ENCODE measurements at places on chromosomes 3 and 15.

DNA sequence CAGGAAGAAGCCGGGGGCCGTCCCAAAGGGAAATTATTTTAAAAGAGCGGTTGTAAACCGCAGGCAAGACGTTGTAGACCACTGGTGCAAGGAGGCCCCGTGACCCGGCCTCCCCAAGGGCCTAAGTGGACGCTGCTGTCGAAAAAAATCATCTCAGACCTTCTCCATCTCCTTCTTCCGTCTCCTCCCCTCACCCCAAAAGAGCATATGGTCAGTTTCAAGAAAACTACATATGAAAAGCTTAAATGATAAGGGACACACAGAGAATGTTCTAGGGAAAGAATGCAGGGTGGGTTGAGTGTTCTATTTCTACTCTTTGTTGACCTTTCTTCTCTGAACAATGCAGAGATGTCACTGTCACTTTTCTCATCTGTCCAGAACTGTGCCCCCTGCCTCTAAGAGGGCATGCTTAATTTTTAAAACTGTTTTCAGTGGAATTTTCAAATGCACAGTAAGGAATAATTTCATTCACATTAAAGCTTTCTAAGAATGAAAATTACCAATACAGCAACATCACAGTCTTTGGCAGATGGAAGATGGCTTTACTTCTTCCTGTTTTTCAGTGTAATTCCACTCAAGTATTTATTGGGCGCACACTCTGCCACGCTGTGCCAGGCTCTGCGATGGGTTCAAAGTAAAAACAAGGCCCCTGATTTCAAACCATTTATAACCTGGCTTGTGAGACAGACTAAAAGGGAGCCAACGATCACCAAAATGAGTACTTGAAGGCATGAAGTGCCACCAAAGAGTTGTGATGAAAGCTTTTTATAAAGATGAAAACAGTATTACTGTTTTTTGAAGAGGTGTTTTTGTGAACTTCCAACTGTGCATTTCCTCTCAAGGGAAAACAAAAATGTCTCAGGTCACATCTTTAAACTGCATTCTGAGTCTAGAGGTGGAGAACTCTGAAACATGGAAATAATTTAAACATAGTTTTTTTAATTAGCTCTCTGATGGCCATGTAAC, 891 bp upstream of the TOP2B start:
- peak; percentile 31 for DNase-seq

GRCh38 chr15:57184502-57184901, 191.8 kb upstream of the CGNL1 start:
- no peak for DNase-seq

DNA sequence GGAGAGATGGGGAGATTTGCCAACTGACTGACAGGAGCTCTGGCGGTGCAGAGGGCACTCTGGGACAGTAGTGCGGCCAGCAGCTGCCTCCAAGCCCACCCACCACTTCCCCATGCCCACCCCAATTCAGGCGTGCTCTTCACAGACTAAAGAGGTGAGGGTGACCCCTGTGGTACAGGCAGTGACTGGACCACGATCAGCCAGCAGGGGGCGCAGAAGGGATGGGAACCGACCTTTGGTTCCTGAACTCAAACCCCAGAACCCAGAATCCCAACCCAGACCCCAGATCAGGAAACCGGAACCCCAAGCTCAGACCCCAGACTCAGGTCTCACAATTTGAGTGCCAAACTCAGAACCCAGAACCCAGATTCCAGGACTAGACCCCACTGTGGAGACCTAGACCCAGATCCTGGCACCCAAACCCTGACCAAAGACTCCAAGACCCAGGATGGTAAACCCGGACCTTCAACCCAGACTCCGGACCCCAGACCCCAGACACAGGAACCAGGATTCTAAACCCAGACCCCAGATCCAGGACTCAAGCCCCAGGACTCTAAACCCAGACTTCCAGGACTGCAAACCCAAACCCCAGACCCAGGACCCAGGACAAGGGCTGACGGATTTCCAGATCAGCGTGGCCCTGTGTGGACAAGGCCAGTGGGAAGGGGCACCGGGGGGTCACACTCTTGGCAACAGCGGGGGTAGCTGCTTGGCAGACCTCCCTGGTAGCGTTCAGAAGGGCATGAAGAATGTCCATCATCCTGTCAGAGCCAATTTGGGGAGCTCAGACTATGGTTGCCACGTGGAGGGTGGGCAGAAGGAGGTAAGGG, 3.7 kb upstream of the MYL3 start:
- DNase-seq, result peak; percentile 84

- no peak for DNase-seq
These were observed 31.0 kb downstream of the SLCO2A1 start for GRCh38 chr3:133998691-133999241.

DNA sequence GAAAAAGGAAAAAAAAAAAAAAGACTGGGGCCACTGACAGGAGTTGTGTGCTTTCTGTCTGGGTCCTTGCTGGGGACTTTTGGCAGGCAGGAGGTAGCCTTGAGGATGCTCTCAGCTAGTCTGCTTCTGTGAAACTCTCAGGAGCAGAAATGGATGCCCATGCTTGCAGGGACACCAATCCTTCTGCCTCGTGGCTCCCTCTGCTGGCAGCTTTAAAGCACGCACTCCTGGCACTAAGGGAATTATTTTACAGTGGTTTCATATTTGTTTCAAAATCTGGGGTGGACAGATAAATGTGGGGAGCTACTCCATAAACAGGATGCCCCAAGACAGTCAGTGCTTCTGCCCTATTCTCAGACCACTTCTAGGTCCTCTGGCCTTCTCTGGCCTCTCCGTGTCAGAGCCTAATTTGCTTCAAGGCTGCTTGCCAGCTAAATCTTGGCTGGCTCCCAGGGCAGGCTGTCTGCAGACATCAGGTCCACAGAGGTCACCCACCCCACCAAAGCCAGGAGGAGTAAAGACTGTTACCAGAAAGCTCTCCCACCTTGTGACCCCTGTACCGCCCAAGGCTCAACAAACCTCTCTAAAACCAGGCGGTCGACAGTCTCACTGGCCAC, 17.1 kb downstream of the TRAIP start:
- DNase-seq, result peak; percentile 77

- no peak for DNase-seq
These were observed 54.9 kb downstream of the EPHB3 start for GRCh38 chr3:184616436-184616835.

DNA sequence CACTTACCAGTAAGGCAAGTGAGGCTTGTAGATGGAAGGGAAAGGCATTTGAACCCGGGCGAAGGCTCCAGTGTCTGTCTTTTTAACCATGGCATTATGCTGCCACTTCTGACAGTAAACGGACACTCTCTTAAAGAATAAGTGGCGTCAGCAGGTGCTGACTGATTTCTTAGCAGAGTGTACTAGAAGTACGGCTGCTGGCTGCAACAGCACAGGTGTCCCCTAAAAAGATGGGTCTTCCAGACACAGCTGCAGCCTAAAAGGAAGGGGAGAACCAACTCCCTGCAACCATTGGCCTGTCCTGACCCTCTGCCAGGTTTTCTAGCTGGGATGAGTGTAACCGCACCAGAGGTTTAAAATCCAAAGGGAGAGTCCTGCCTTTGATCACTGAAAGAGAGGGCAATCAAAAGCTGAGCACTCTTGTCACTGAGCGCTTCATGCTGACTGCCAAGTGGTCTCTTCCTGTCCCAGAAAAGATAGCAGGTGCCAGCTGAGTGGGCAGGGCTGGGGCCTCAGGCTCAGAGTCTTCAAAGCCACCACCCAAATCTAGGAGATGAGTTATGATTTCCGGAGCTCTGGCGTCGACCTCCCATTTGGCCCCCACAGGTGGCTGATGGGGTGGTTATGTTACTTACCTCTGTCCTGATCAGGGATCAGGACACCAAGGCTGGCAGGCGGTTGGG, 255.8 kb downstream of the SLCO3A1 start:
- no peak for DNase-seq

- DNase-seq, result no peak
These were observed 84.5 kb downstream of the CACNA2D3 start for GRCh38 chr3:54206874-54207273.

- DNase-seq, result no peak
These were observed 41.2 kb downstream of the PCCB start for GRCh38 chr3:136291302-136291701.

- DNase-seq, result no peak
These were observed 194.7 kb downstream of the LPP start for GRCh38 chr3:188348435-188349244.

- no peak for DNase-seq
These were observed 21.0 kb upstream of the ALDH1A2 start for GRCh38 chr15:58086491-58086890.

DNA sequence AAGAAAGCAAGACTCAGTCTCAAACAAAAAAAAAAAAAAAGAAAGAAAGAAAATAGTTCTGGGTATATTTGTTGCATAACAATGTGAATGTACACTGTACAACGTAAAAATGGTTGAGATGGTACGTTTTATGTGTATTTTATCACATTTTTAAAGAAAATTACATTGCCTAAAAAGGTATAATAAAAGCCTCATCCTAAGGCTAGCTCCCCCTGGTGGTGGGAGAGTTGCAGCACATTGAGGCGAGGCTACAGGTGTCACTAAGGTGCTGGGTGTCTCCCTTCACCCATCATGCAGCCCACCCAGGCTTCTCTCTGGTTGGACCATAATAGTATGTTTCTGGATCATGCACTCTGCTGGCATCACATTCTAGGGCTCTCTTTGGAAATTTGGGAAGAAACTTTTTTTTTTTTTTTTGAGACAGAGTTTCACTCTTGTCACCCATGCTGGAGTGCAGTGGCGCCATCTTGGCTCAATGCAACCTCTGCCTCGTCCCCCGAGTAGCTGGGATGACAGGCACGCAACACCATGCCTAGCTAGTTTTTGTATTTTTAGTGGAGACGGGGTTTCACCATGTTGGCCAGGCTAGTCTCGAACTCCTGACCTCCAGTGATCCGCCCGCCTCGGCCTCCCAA, 12.4 kb upstream of the RAB11A start:
- peak; percentile 73 for DNase-seq

GRCh38 chr15:42623951-42624350, 48.5 kb downstream of the STARD9 start:
- DNase-seq, result no peak

DNA sequence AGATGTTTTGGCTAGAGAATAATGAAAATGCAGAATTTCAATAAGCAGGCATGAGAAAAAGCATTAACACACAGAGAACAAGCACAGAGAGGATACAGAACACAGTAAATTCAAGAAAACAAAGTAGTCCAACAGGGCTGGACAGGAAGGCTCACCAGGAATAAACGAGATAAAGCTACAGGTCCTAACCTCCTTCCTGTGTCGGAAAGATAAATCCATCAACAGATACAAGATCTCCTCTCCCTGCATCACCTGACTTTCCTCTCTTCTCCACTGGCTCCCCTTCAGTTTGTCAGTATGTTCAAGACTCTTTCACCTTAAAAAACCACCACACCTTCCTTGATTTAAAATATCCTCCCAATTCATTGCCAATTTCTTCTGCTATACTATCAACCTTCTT, 11.4 kb downstream of the CPEB1 start:
- no peak for DNase-seq

GRCh38 chr15:47095833-47096232, 621.5 kb upstream of the SEMA6D start:
- DNase-seq, result no peak

- no peak for DNase-seq
These were observed 436.9 kb downstream of the FOXP1 start for GRCh38 chr3:71146673-71147072.

- no peak for DNase-seq
These were observed 113.0 kb upstream of the MME start for GRCh38 chr3:154967090-154967489.

- DNase-seq, result no peak
These were observed 303.0 kb downstream of the CGGBP1 start for GRCh38 chr3:87755852-87756251.

GRCh38 chr15:49471733-49472132, 48.7 kb downstream of the FGF7 start:
- no peak for DNase-seq

DNA sequence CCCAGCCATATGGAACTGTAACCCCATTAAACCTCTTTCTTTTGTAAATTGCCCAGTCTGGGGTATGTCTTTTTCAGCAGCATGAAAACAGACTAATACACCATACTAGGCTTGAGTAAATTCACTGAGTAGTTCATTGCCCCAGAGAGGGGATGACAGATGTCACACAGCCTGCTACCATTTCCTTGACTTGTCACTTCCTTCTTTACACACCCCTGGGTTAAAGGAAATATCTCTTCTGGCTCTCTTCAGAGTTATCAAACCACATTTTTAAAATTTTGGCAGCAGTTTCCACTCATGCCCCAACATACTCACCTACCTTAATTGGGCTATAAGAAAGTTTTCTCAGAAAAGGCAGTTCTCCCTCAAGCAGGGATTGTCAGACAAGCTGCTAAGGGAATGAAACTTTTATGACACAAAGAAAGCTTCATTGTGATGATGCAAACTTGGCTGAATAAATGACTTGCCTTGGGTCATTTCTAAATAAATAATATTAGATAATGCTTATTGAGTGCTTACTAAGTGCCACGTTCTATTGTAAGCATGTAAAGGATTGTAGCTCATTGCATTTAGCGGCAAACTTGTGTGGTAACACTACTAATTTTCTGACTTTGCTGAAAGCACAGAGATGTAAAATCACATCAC, 68.0 kb upstream of the RBMS3 start:
- no peak for DNase-seq

DNA sequence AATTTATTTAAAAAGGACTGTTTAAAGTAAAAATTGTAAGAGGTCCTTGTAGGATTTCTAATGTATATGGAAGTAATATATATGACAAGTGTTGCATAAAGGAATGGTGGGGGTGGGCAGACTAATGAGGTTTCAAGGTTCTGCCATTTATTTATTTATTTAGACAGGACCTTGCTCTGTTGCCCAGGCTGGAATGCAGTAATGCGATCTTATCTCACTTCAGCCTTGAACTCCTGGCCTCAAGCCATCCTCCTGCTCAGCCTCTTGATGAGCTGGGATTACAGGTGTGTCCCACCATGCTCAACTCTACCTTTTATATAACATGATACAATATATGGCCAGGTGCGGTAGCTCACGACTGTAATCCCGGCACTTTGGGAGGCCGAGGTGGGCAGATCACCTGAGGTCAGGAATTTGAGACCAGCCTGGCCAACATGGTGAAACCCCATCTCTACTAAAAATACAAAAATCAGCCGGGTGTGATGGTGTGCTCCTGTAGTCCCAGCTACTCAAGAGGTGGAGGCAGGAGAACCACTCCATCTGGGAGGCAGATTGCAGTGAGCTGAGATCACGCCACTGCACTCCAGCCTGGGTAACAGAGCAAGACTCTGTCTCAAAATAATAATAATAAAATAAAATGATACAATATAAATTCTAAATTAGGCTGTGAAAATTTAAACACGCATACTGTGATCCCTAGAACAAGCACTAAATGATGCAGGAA, 33.8 kb upstream of the IGF2BP2 start:
- no peak for DNase-seq

- DNase-seq, result no peak
These were observed 63.4 kb downstream of the PDIA5 start for GRCh38 chr3:123130079-123130750.

DNA sequence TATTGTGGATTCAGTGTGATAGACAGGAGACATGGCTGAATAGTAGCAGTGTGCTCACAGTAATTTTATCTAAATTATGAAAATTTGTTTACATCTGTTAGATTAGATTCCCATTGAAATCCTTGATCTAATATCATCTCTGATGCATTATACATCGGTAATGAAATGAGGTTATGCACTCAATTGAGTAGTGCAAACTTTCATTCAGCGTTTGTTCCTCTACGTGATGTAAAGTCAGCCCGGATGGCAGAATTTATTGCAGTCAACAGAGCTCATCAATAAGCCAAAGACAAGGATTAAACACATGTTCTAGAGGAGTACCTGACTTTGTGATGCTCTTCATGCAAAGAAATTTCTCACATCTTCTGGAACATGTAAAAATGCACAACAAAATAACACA, 549.2 kb downstream of the GOLGA6L6 start:
- no peak for DNase-seq

Data from activated naive CD8-positive, alpha-beta T cell treated with anti-CD3 and anti-CD28 coated beads, Interleukin-2, amount 10 ng/mL, durations not matched to agents 7 days and 5 days (primary cell).